ENCODE measurements at places on chromosomes 16 and 17. TPM values are rescaled to one million over a fixed set of nuclear protein-coding genes. Genes with fewer than 3 reads are reported as not detected.

Gene GPS1
- total RNA-seq: 92.1 TPM

Gene ABCC11
- 0.10 TPM for total RNA-seq

DNA sequence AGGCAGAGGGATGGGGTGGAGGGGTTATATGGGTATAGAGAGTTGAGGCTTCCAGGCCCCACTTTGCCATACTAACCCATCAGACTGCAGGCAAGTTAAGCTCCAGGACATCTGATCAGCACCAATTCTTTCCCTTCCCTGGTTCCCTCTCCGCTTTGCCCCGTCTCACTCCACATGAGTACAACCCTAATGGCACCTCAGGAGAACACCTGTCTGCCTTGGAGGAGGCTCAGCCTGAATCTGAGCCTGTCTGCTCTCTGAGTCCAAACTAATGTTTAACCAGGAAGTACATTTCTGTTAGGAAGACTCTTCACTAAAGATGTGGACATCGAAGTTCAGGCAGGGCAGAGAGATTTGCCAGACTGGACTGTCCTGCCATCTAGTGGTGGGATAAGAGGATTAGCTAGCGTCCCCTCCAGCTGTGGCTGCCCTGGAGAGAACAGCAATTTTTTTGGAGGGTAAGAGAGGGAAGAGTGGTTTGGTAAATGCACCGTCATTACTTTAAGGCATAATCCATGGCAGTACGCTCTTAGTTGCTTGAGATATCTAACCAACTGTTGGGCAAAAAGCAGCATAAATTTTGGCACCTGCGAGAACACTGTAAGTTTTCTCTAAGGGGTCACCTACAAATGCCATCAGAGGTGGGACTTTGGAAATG is 29.2 kb upstream of the LRRC75A start:
- H3K27ac ChIP-seq: no peak overlapping the region
- no peaks in the 10 kb centered on the region for H3K36me3 ChIP-seq
- H3K27me3 ChIP-seq: peaks cover 21% of the 10 kb centered on the region
- peak; percentile 77 for DNase-seq
- H3K4me3 ChIP-seq: no peak overlapping the region
- peaks cover 10% of the 10 kb centered on the region for H3K4me1 ChIP-seq

DNA sequence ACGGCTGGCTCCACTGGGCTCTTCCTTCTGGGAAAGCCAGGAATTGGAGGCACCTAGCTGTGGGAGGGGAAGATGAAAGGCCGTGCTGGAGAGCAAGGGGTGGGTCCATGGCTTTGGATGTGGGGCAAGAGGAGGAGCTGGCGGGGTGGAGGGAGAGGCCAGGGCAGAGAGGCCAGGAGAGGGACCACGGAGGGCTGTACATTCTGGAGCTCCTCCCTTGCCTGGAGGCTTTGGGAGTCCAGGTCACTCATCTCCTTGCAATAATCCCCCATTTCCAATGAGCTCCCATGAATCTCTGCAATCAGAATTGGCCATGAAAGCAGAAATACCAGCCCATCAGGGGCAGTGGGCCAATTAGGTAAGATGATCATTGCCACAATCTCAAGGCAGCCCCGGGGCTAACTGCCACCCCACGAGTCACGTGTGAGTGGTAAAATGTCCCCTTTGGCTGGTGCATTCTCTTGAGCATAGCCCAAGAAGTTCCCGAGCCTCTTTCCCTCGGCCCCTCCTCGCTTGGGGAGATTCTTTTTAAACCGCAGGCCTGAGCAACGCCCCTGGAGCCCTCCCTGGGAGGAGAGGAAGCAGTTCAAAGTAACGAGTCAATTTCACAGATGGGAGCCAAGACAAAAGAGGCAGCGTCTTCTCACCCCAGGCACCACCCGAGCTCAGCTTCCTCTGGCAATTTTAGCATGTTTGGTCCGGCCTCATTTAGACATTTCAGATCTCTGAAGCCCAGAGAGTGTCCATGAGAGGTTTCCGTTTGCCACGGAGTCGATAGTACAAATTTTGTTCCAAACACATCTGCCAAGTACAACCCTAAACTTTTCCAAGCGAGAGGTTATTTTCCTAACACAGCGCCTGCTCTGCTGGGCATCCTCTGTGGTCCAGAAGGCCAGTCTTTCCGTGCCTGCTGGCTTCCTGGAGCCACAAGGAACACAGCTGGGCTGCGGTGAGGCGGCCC is 13.4 kb downstream of the RTN4RL1 start:
- peaks cover 11% of the 10 kb centered on the region for H3K27me3 ChIP-seq
- no peaks in the 10 kb centered on the region for H3K4me1 ChIP-seq
- no peak overlapping the region for H3K27ac ChIP-seq
- H3K36me3 ChIP-seq: no peaks in the 10 kb centered on the region
- no peak for DNase-seq

- no peak overlapping the region for H3K27ac ChIP-seq
- peaks cover 11% of the 10 kb centered on the region for H3K4me1 ChIP-seq
- peaks cover 11% of the 10 kb centered on the region for H3K36me3 ChIP-seq
- H3K4me3 ChIP-seq: no peak overlapping the region
Measured at GRCh38 chr17:64196601-64197000, 66.5 kb downstream of the TEX2 start.

GRCh38 chr17:40025991-40026815 is 11.0 kb downstream of the CSF3 start:
- peak overlapping the region; percentile 51 for H3K27ac ChIP-seq
- peaks cover 47% of the 10 kb centered on the region for H3K36me3 ChIP-seq
- peaks cover 25% of the 10 kb centered on the region for H3K4me1 ChIP-seq
- peak; percentile 65 for DNase-seq
- peak overlapping the region; percentile 31 for H3K4me3 ChIP-seq

- peak overlapping the region; percentile 97 for H3K4me3 ChIP-seq
- no peak for DNase-seq
- no peaks in the 10 kb centered on the region for H3K27me3 ChIP-seq
- H3K27ac ChIP-seq: peak overlapping the region; percentile 95
Measured at GRCh38 chr17:10698096-10698818, 863 bp downstream of the ADPRM start.

GRCh38 chr16:85612191-85612800 is 826 bp upstream of the GSE1 start:
- peak overlapping the region; percentile 66 for H3K4me3 ChIP-seq
- no peaks in the 10 kb centered on the region for H3K36me3 ChIP-seq
- H3K27me3 ChIP-seq: peaks cover 18% of the 10 kb centered on the region
- H3K4me1 ChIP-seq: peaks cover 38% of the 10 kb centered on the region
- DNase-seq: peak; percentile 18

DNA sequence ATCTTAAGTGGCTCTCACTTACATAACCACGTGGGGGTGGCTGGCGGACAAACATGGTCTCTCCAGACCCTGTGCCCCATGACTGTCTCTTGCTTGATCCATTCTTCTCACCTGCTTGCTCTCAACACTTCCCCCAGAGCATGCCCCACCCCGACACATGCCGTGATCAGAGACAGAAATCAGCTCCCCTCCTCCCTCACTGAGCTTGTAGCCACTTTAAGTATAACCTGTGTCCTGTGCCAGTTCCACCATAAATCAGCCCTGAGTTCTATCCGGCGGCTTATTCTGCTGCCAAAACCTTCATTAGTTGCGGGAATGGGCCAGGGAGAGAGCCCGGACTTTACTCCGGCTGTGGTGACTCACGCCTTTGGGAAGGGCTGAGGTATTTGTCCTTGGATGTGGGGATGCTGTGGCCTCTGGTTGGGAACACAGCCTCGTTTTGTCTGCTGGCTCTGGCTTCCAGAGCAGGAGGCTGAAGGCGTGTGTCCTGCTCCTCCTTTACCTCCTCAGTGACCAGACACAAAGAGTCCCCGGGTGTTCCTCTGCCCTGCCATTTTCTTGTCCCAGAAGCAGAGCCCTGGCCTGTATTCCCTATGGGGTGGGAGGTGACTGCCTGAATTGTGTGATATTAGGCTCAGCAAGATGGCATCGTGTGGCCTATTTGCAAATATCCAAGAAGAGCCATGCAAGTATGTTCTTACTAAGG is 21.1 kb downstream of the ANKRD40 start:
- no peak overlapping the region for H3K27ac ChIP-seq
- H3K4me1 ChIP-seq: no peaks in the 10 kb centered on the region
- peaks cover 9% of the 10 kb centered on the region for H3K27me3 ChIP-seq

- H3K36me3 ChIP-seq: no peaks in the 10 kb centered on the region
- H3K4me1 ChIP-seq: no peaks in the 10 kb centered on the region
- no peak overlapping the region for H3K27ac ChIP-seq
- no peak for DNase-seq
- H3K4me3 ChIP-seq: no peak overlapping the region
Measured at GRCh38 chr16:55406651-55407050, 72.3 kb upstream of the MMP2 start.
